ENCODE measurements at places on chromosomes 3 and 15.

- no peak for DNase-seq
Observed at GRCh38 chr3:85161544-85161943, 202.8 kb downstream of the CADM2 start.

- DNase-seq = no peak
Observed at GRCh38 chr3:28039234-28039633, 202.2 kb upstream of the CMC1 start.

DNA sequence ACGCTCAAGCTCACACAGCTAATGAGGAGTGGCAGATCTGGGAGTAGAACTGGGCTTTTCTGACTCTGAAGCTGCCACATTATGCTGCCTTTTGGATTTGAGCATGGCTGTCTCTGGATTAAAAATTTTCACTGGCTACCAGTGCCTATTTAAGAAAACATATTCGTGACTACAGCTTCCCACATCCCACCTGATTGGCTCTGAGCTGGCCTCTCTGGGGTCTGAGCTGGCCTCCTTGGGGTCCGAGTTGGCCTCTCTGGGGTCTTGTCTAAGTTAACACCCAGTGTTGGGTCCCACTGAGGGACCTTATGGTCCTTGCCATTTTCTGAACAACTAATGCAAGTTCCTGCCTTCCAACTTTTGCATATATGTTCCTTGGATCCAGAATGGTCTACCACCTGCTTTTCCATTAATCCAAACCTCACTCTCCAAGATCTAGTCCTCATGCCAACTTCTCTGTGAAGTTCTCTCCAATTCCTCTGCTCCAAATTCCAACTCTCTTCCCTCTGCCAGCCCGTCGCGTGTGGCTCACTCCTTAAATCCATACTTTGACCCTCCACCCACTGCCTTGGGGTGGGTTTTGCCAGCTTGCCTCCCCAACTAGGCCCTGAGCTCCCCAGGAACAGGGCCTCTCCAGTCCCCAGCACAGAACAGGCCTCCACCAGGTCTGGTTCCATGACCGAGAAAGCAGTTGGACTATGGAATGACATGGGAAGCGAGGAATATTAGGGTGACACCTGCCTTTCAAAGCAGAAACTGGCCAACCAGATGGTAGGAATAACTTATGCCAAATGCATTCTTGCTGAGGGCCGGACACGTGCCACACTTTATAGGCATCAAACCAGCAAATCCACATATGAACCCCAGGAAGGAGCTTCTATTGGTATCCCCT is 42.5 kb downstream of the ATP2B2 start:
- no peak for DNase-seq

- no peak for DNase-seq
Observed at GRCh38 chr15:69120732-69121131, 39.7 kb upstream of the GLCE start.

GRCh38 chr15:99416191-99417188 is 149.3 kb upstream of the MEF2A start:
- DNase-seq = no peak

Data from activated CD8-positive, alpha-beta memory T cell treated with anti-CD3 and anti-CD28 coated beads for 24 hours (primary cell).